ENCODE measurements at places on chromosomes 11 and 22. TPM values are rescaled to one million over a fixed set of nuclear protein-coding genes. Genes with fewer than 3 reads are reported as not detected.

DNA sequence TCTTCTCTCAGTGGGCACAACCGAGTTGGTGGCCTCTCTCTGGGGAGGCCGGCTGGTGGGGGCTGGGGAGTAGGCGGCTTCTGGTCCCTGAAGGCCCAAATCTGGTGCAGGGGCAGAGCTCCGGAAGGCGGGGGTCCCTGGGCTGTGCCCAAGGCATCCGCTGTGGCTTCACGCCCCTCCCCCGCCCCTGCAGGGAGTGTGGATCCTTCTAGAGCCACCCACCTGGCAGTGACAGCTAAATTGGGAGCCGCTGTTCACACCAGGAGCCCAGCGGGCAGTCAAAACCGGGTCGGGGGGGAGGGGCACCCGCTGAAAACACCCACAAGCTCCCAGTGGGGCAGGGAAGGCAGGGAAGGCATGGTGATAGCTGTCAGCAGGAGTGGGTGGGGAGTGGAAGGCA, 4.6 kb upstream of the RTN4R start:
- DNase-seq, result no peak

Gene CD6
- polyA plus RNA-seq, result 13.6 TPM

DNA sequence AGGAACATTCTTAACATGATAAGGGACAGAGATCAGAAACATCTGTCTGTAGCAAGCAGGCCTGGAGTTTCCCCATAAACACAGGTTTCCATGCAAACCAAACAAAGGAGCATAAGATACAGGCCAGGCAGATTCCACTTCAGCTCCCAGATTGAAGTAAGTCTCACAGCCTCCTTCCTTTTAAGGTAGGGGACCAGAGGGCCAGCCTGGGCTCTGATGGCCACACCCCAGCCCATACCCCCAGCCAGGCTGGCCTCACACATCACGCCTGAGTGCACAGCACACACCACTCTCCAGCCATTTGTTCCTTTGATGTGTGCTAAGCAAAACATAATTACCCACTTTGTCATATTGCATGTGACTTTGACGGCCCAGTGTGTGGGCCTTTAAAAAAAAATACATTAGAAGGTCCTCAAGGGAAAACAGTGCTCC, 518.7 kb downstream of the NTM start:
- no peak for DNase-seq

DNA sequence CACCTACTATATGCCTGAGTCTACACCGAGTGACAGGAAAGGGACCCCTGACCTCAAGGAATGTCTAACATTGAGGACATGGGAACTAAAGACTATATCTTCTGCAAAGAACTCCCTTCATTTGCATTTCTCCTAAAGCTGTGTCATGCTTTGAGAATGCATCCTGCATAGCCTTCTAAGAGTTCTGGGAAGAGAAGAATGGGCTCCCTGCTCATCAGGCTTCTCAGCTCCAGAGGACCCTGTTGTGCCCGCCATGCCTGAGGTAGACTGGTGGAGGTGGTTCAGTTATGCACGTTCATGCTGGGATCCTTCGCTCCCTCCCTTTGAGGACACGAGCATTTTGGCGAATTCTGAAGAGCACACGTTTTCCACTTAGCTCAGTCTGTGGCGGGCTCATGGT, 63.3 kb downstream of the GRIK4 start:
- DNase-seq, result no peak

- no peak for DNase-seq
These were observed 131.9 kb downstream of the WNT11 start for GRCh38 chr11:76074148-76075095.

DNA sequence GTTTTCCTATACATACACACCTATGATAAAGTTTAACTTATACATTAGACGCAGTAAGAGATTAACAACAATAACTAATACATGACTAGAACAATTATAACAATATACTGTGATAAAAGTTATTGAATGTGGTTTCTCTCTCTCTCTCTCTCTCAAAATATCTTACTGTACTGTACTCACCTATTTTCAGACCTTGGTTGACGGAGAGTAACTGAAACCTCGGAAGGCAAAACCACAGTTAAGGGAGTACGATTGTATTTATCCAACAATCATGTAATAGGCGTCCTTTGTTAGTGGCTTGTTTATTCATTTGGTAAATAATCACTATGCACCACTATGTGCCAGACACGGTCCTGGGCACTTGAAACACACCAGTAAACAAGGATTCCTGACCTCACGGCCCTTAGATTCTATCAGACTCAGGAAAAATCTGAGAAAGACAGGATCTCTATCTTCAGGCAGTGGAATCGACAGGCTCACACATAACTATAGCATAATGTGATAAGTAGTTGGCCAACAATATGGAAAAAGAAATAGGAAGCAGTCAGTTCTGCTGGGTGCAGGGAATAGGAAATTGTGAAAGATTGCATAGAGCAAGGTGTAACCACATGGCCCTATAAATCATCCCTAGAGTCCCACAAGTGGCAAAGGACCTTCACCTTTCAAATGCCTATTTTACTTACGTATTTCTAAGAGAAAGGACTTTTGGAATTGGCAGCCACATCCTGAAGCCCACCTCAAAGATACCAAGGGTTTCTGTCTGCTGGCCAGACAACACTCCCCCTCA, 12.0 kb downstream of the ETS1 start:
- DNase-seq, result no peak

DNA sequence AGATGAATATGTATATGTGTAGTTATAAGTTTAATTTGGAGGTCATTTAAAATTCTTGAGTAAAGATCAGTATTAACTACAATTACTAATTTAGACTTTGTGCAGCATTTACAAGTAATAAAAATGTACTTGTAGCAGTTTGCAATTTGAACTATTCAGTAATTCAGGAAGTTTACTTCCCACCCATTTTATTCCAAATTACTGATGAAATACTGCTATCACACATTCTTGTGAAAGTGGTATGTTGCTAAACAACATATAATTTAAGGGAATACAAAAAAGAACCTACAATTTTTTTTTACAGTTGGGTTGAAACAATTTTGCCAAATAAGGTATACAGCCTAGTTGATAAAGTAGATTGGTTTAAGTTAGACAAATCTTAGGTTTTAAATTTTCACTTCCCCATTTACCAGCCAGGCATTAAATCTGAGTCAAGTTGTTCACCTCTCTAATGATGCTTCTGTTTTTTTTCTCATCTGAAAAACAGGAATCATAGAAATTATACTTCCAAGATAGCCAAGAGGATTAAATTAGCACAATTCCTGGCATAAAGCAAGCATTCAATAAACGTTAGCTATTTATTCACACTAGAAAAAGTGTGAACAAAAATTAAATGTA, 45.3 kb downstream of the ZBTB44 start:
- DNase-seq, result peak; percentile 59

GRCh38 chr11:134224710-134225664, 516 bp downstream of the VPS26B start:
- DNase-seq, result peak; percentile 56

- DNase-seq, result no peak
These were observed 167.9 kb upstream of the B3GAT1 start for GRCh38 chr11:134579724-134580609.

GRCh38 chr11:130785380-130786116, 130.7 kb downstream of the SNX19 start:
- no peak for DNase-seq

GRCh38 chr22:36713436-36713835, 9.9 kb upstream of the CACNG2 start:
- DNase-seq, result no peak

GRCh38 chr11:118740892-118741291, 50.1 kb downstream of the DDX6 start:
- no peak for DNase-seq

GRCh38 chr11:78050964-78051831, 12.5 kb upstream of the THRSP start:
- DNase-seq, result no peak

Gene KREMEN1
- not detected for polyA plus RNA-seq

Gene HBB
- polyA plus RNA-seq, result 69.7 TPM

Gene OR4A47
- not detected for polyA plus RNA-seq

DNA sequence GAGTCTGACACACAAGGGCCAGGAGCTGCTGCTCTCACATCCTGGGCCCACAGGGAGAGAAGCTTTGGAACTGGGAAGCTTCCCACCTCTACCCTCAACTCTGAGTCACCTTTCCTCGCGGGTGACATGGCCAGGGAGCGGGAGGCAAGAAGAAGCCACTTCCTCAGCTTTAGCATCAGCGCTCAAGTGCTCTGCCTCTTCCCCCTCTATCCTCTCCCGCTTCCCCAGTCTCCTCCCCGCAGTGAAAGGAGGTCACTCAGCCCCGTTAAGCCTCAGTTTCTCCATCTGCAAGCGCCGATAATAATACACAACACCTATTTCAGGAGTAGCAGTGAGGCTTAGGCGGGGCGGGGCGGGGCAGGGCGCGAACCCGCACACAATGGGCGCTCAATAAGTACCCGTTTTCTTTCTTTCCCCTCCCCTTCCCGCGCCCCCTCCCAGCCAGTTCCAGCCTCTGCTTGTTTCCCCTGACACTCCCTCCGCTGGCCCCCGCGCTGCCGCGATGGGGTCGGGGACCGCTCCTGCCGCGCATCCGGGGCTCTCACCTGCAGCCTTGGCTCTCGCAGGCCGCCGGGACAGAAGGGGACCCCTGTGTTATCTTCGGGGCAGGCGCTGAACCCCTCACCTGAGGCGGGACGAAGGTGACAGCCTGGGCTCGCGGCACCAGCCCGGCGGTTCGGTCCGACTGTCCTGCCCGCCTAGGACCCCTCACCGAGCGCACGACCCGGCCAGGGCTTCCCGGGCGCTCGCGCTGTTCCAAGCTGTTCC, 892 bp downstream of the GDPD5 start:
- no peak for DNase-seq

Gene EIF3L
- 367 TPM for polyA plus RNA-seq

Gene PSMC3
- 47.7 TPM for polyA plus RNA-seq

Gene GGT5
- polyA plus RNA-seq, result not detected

GRCh38 chr11:38680166-38680565, 2082.1 kb upstream of the RAG2 start:
- DNase-seq, result no peak

Gene CDPF1
- 15.4 TPM for polyA plus RNA-seq

GRCh38 chr22:28329186-28330073, 350.2 kb downstream of the TTC28 start:
- no peak for DNase-seq

Data from B cell (primary cell).